ENCODE measurements at places on chromosomes 1 and 21. TPM values are rescaled to one million over a fixed set of nuclear protein-coding genes. Genes with fewer than 3 reads are reported as not detected.

DNA sequence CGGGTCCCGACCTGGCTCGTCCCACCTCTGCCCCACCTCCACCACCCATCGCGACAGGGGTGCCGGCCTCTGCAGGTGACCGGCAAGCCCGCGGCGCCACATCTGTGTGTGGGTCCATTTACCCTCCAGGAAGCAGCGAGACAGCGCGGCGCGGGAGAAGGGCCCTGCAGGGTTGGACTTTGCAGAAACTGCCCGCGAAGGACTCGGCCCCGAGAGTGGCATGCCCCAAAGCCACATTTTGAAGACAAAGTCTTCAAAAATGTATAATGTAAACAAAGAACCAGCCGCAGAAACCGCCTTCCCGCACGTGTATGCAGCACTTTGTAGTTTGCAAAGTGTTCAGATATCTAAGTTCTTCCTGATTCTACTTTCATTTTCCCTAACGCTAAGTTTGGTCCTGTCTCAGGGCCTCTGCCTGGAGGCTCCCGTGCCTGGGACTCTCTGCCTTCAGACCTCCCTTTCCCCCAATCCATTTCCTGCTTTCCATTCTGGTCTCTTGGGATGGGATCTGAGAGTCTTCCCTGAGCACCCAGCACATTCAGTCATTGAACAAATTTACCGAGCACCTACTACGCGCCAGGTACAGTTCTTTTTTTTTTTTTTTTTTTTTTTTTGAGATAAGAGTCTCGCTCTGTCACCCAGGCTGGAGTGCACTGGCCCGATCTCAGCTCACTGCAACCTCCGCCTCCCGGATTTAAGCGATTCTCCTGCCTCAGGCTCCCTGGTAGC, 524 bp upstream of the TMCO4 start:
- DNase-seq = peak; percentile 64

DNA sequence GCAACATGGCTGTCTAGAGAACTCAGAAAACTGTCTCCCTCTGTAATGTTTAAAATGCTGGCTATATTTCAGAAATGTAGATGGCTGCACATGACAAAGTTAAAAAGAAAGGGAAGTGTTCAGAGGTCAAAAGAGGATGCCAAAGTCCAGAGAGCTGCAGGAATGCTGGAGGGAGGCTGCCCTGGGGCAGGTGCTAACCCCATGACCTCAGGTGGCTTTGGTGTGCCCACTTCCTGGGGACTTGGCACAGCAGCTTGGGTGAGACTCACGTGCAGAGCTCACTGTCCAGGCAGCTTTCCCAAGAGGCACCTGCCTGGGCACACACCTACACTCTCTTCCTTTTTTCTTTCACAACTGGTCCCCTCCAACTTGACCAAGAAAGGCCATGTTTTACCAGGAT, 256.4 kb downstream of the KCNJ6 start:
- DNase-seq = no peak

DNA sequence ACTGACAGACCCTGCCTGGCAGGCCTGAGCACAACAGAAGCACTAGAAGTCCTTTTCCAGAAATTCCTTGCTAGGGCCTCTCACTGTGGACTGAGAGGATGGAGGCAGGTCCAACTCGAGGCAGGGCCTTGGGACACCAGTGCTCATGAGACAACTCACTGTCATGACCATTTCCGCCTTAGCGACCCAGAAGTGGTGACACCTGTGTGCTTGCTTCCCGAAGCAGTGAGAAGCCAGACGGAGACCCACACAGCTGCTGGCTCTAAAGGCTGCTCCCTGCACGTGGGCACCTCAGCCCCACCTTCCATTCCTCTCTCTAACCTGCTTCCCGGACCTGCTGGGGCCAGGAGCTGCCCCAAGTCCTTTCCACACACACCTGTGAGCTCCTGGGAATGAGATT, 33.0 kb downstream of the KCNC4 start:
- DNase-seq = no peak

DNA sequence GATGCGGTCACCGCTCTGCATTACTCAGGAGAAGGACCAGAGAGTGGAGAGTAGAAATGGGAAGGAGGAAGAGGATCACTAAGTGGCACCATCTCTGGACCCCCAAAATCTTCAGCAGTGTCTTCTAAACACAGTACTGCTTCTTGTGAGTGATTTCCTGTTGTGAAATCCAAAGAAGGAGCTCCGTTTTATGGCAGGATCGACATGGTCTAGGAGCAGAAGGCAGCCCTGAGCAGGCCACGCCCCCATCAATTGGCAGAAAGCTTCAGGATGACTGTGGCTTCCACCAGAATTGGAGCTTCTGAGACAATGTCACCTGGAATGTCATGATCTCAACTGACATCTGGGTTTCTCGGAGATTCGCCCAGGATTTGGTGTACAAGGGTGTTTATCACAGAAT, 171.5 kb downstream of the ADSS2 start:
- DNase-seq = no peak

- no peak for DNase-seq
Observed at GRCh38 chr1:65267271-65267670, 42.1 kb upstream of the DNAJC6 start.

Gene KLF17
- total RNA-seq = not detected

Gene S100A1
- total RNA-seq = not detected

DNA sequence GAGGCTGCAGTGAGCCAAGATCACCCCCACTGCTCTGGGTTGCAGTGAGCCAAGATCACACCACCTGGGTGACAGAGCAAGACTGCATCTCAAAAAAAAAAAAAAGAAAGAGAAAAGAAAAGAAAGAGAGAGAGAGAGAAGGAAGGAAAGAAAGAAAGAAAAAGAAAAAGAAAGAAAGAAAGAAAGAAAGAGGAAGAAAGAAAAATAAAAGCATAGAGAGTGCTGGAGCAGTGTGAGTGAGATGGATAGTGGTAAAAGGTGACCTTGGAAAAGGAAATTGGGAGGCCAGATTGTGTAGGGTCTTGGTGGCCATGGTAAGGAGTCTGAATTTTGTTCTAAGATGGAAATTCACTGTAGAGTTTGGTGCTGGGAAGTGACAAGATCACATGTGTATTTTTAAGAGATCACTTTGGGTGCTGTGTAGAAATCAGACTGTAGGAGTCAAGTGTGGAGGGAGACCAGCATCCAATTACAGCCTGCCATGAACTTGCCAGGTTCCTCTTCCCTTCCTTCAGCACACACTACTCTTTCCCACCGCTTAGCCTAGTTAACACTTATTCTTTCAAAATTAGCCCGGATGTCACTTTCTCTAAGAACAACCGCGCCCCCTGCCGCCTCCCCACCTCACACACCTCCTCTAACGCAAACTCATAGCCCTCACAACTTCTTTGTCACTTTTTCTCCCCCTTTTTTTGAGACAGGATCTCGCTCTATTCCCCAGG, 17.9 kb downstream of the MTX1 start:
- DNase-seq = peak; percentile 94

DNA sequence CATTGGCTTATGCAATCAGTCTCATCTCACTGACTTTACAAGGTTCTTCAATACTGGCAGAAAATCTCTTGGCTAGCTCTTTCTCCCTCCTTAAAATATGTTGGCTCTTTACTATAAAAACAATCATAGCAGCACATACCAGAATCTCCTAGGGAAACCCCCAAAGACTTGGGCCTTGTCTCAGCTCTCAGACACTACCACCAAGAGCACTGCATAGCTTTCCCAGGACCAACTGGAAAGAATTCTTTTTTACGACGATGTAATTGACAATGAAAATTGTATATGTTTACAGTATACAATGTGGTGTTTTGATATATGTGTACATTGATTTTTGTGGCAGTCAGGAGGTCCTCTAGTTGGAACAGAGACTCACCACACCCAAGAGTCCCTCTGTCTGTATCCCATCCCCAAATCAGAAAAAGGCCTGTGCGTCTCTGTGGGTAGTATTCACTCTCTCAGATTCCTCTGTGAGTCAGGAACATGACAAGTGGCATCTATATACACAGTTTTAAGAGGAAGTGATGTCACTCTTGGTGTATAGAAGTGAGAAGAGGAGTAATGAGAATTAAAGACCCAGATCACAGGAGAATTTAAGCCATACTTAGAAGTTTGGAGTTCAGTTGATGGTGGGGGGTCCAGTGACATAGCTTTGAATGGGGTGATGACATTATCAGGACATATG, 21.1 kb downstream of the SMAP2 start:
- peak; percentile 66 for DNase-seq

GRCh38 chr21:45917241-45917640, 64.3 kb upstream of the COL6A1 start:
- DNase-seq = no peak

GRCh38 chr1:85465099-85465785, at the start of gene DDAH1:
Gene DDAH1, minus strand, starts transcription at chr1:85465159. Its CDS starts 114 bp downstream, at chr1:85465045.
- DNase-seq = peak; percentile 18

DNA sequence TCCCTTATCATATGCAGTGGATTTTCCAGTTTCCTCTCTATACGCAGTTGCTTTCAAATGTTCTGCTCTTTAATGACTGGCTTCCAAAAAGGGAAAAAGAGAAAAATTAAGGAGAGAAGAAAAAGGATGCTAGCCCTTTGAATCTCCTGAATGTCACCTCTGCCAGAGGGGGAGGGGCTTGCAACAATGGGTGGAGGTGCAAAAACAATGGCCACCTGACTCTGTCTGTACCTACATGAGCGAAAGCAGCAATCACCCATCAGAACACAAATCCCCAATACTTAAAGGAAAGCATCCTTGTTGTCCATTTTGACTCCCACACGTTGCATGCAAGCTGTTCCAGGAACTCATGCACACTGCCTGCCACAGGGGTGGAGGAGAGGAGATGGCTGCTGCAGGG, 61.2 kb downstream of the CCDC30 start:
- DNase-seq = no peak

DNA sequence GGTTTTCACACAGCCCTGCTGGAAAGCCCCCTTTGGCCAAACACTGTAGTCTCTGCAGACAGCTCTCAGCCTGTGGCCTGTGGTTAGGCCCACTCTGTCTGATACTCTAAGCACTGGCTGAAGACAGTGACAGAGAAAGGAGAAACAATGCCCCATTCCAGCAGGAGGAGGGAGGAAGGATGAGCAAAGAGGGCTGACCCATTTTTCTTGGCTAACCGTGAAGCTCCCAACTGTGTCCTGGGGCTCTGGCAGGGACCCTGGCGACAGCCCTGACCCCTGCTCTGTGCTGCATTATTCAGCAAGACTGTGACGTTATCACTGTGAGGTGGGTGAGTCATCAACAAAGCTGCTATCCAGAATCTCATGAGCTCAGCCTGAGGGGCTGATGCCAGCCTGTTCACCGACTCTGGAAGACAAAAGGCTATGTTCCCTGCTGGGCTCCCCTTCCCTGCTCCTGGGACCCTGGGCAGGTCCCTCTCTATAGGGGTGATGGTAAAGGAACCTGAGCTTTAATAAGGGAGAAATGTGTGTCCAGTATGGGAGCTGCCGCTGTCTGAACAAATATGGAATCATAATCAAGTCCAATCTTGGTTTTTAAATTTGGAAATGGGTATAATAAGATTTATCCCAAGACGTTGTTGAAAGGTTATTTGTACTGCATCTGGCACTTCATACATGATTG, 107.0 kb downstream of the RHOU start:
- DNase-seq = no peak

DNA sequence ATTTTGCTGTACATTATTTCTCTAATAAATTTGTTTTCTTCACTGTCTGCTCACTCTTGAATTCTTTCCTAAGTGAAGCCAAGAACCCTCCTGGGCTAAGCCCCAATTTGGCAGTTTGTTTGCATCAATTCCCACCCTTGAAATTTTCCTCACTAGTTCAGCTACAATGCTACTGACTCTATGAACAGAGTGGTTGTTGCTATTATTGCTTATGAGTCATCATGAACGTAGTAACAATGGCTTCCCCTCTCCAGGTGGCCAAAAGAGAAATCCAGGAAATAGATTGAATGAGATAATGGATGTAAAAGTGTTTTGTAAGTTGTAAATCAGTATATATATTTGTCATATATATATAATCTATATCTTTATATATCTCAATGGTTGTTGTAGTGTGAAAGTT, 193.0 kb downstream of the URB2 start:
- no peak for DNase-seq

DNA sequence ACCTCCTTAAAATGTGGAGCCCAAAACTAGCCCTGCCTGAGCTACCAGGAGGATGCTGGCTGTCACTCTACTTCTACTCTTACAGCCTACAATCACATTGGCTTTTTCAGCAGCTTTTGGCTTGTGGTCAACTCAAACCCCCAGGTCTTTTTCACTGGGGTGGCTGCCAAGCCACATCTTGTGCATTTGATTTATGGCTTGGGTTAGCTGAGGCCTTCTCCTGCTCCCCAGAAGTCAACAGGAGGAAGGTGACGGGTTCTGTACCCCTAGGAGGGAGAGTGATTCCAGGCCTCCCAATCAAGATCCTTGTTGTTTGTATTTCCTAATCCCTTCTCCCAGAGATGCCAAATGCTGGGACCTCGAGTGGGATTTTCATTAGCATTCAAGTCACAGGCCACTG, 124.3 kb downstream of the LACTBL1 start:
- no peak for DNase-seq

DNA sequence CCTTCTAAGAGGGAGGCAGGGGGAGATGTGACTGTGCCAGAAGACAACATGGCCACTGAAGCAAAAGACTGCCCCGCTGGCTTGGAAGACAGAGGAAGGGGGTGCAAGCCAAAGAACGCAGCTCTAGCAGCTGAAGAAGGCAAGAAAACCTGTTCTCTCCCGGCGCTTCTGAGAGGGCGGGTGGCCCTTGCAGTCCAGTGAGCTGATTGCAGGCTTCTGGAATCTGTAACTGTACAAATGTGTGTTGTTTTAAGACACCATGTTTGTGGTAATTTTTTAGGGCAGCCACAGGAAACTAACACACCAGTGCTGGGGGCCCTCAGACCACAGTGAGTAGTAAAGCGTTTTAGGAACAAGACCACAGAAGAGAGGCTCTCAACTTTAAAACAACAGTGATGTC, 47.0 kb downstream of the CD46 start:
- peak; percentile 50 for DNase-seq

DNA sequence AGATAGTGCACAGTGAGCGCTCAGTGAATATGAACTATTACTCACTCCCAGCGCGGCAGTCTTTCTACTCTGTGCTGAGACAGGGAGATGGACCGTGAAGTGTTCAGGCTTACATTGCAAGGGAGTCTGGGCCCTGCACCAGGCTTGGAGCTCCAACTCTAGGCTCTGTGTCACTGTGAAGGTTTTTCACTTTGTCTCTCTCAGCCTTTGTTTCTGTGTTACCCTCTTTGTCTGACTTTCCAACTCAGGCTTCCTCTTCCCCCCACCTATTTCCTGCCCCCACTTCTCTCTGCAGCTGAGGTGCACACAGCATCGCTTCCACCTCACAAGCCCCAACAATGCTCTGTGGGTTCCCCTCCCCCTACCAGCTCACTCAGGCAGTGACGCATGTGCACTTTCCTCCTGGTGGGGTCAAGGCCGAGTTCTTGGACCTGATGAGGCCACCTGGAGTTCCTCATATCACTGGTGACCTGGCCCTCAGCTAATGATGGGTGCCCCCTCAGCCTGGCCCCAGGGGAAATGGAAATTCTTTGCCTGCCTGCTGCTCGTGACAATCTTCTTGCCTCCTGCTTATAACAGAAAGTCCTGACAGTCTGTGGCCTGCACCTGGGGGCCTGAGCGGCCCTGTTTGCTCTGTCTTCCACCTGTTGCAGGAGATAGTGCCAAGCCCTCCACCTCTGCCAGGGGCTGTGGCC, 1.1 kb upstream of the LCK start:
- peak; percentile 94 for DNase-seq

Gene FCGR3A
- total RNA-seq = 0.36 TPM

Gene ANGPTL3
- total RNA-seq = not detected
